Fibroblast of skin of back (primary cell): ENCODE measurements at places on chromosomes 3 and 15.
A peak's percentile ranks its signal among the peaks of the same experiment; 100 is the strongest.

GRCh38 chr3:127889461-127889863 is 25.6 kb upstream of the KBTBD12 start:
- DNase-seq: no peak

GRCh38 chr15:83106994-83107840 is at the start of gene TM6SF1:
TSS of gene TM6SF1 (plus strand) at chr15:83107645. CDS start at chr15:83107681, 36 bp downstream.
- peak; percentile 13 for DNase-seq

GRCh38 chr3:196270499-196270898 is 17.0 kb downstream of the PCYT1A start:
- no peak for DNase-seq

- peak; percentile 58 for DNase-seq
Observed at GRCh38 chr15:69973102-69973714, 124.5 kb downstream of the TLE3 start.

GRCh38 chr3:65262548-65262947 is 574.7 kb upstream of the ADAMTS9 start:
- no peak for DNase-seq

GRCh38 chr3:51408813-51409212 is 17.7 kb downstream of the RBM15B start:
- no peak for DNase-seq

GRCh38 chr3:152323834-152324233 is 55.1 kb downstream of the MBNL1 start:
- DNase-seq: no peak

DNA sequence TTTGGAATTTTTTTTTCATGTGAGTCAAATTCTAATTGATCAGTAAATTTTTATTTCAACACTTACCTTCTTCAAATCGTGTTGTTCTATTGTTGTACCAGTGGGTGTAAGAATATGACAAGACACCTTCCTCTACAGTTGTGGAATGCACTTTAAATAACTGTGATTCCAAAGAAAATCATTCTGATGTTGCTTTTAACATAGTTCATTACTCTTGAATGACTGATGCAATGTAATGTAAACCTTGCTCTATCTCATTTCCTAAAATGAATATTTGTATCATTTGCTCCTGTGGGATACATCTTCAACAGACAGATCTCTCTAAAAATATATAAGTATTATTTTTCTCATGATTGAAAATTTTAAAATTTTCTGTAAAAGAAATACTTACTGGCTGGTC is 313.4 kb downstream of the RBMS3 start:
- DNase-seq: peak; percentile 68

DNA sequence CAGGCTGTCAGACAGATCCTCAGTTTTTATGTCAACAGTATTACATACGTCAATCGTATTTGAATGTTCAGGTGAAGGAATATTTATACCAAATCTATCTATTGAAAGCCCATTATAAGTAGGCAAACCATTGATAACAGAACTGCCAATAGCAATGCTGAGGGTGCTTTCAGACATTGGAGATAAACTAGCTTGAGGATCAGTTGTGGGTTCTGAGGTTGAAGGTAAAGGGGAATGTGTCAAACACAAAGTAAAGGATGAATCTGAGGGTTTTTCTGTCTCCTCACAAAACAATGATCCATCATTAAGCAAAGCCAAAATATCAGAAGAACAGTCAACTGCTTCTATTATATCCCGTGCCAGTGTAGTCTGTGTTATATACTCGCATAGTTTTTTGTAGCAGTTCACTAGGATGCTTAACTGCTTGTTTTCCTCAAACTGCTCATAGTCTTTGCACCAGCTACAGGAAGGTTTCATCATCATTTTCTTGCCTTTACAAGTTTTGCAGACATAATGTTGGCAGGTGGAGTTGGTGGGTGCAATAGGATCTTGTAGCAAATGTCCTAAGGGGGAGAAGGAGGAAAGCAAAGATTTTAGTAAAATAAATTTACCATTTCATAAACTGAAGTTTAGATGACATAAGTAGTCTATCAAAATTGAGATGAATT is 43.8 kb downstream of the MSL2 start:
- no peak for DNase-seq

- no peak for DNase-seq
Observed at GRCh38 chr3:123105201-123106189, 38.7 kb downstream of the PDIA5 start.

DNA sequence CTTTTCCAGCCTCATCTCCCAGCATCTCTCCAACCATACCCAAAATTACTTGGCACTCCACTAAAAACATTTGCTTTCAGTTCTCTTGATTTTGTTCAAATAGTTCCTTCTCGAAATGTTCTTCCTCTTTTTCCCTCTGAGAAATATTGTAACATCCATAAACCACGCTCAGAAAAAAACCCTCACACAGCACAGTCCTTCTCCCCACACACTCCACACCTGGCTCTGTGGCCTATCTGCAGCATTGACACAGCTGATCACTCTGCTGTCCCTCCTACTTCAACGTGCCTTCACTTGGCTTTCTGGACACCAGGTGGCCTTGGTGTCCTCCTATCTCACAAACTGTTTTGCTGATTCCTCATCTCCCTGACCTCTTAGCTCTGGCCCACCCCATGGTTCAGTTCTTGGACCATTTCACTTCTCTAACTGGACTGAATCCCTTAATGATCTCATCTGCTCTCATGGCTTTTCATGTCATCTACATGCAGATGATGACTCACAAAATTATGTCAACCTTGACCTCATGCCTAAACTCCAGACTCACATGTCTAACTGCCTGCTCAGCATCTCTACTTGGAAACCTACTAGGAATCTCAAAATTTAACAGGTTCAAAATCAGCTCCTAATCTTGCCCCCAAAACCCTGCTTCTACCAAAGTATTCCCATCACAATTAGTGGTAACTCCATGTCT is 93.3 kb downstream of the TRIM42 start:
- DNase-seq: no peak

DNA sequence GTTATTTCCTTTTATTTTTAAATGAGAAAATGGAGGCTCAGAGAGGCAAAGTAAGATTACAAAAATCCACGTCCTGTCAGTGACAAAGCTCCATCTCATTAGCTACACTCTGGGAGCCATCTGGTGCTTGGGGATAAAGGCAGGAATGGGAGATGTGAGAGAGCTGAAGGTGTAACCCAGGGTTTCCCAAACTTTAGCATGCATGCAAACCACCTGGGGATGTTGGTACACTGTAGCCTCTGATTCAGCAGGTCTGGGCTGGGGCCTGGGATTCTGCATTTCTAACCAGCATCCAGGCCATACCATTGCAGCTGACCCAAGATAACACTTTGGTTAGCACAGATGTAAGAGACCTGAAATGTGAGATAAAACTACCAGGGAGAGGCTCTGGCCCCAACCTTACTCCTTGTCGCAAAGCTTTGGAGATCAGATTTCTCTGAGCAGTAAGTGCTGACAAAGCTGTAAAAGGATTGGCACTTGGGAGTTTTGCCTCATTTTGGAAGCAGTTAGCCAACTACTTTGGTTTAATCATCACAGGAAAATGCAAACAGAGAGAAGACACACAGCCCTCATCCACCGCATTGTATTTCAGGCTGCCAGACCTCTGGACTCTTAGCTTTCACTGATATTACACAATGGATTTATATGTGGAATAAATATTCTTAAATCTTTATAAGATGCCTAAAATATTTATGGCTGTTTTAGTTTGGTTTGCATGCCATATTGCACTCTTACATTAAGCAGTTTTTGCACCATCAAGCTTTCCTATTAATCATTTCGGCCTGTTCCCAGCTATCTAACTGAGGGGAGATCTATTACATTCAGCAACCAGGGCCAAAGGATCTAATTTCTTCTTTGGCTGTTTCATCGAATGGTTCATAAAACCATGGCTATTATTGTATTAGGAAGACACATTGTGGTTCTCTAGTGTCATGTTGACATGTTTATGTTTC is 263.0 kb downstream of the EBLN2 start:
- DNase-seq: peak; percentile 21
